ENCODE measurements at places on chromosomes 2 and 18.

GRCh38 chr18:30862900-30863299 lies 179.6 kb downstream of the DSC3 start:
- no peak for DNase-seq

GRCh38 chr18:3921826-3922225 lies 471.9 kb downstream of the TGIF1 start:
- no peak for DNase-seq

GRCh38 chr18:59725142-59725541 lies 27.9 kb upstream of the CCBE1 start:
- DNase-seq = peak; percentile 63

GRCh38 chr18:9434122-9434701 lies 41.1 kb upstream of the RALBP1 start:
- no peak for DNase-seq
